T-cell (primary cell): ENCODE measurements at places on chromosomes 2 and 18. TPM values are rescaled to one million over a fixed set of nuclear protein-coding genes. Genes with fewer than 3 reads are reported as not detected.

The ACTG2 gene
- 1.3 TPM for total RNA-seq

DNA sequence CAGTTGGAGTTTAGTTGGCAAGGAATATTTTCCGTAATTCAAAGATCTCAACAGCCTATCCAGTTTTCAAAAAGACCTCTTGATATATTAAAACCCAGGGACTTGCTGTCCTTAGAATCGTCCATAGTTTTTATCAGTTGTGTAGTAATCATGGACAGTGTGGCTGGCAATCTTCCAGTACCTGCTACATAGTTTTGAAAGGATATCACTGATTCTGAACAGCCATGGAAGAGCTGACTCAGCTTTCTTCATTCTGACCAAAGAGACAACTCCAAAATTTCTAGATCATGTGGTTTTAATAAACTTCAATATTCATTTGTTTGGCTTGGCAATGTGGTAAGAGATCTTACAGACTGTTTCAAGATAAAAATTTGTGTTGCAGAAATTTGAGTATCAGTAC is 616.7 kb downstream of the TDRD15 start:
- DNase-seq: no peak

DNA sequence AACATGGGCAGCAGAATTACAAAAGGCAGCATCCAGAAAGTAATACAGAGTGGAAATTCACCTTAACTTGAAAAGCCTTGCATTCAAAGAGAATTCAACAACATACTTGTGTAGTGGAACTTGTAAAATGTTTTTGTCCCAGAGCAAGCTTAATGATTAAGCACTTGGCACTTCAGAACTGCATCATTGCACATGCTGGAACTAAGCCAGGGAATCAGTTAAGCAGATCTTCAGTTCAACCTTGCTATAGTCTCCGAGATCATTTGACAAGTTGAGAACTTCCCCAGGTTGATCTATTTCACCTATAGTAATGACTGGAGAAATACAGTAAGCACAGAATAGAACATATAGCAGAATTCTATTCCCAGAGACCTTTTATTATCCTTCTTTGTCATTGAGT is 1337.2 kb upstream of the NXPH2 start:
- DNase-seq: no peak

GRCh38 chr2:211347328-211347727 is 790.9 kb downstream of the CPS1 start:
- DNase-seq: no peak

DNA sequence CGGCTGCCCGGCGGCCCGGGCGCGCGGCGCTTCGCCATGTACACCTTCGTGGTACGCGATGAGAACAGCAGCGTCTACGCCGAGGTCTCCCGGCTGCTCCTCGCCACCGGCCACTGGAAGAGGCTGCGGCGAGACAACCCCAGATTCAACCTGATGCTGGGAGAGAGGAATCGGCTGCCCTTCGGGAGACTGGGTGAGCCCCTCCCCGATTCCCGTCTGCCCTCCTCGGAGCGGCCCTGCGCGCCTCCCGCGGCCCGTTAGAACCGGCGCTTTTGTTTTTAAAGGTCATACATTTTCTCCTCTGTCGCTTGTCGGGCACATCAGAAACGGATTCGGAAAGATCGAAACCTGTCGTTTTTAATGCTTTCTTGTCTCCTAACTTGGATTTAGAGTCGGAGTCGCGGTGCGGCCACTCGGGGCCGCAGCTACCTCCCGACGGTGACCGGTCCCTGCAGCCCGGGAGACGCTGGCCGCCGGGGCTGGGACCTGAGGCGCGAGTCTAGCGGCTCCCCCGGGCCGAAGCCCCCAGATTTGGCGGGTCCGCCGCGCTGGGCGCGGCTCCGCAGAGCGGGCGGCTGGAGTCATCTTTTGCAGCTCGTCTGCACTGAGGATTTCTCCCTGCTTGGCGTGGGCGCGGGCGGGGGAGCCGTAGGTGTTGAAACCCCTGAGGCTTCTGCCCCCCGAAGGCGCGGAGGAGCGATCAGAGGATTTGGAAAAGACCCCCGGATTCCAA is 519 bp downstream of the TTL start:
- peak; percentile 13 for DNase-seq

DNA sequence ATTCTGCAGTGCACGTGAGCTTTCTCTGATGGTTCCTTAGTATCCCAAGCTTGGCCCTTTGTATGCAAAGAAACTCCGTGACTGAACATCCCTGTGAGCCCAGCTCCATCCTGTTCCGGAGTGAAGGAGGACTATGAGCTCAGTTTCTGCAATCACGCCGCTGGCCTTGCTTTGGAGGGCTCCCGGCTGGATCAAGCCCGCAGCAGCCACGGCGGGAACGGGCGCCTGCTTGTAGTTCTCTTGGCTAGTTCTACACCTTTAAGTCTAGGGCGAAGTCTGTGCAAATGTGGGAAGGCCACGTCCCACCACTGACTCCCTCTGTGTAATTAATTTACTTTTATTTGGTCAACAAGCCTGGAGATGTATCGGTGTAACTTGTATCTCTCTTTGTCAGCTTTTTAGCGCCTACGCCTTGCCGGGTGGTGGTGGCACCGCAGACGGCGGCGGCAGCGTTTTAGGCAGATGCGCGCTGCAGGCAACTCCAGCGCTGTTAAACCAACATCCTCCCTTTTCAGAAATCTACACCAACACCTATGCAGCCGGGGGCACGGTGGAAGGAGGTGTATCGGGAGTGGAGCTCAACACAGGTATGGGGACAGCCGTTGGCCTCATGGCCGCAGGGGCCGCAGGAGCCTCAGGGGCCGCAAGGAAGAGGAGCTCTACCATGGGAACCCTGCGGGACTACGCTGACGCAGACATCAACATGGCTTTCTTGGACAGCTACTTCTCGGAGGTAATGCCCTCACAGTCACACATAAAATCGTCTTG is 34.3 kb downstream of the DSG4 start:
- no peak for DNase-seq
